CD4-positive, alpha-beta T cell treated with Interleukin-17A for 1 hour (primary cell): ENCODE measurements at places on chromosomes 4 and X.

DNA sequence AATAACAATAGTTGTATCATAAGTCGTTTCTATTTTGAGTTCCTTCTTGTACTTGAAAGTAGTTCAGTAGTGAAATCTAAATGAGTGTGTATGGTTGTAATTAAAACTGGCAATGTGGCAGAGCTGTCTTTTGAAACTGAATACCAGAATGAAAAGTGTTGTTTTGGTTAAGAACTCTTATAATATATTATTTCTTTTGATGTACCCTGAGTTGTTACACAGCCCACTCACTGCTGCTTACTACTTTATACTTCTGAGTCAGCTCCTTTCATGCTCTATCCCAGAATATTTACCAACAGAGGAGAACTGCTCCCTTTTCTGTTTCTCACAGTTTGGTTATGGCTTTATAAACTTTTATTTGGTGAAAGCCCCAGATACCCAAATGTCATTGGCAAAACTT, 28.8 kb downstream of the FAM199X start:
- DNase-seq = no peak

GRCh38 chrX:103373581-103373980, 2.8 kb upstream of the BEX3 start:
- no peak for DNase-seq

DNA sequence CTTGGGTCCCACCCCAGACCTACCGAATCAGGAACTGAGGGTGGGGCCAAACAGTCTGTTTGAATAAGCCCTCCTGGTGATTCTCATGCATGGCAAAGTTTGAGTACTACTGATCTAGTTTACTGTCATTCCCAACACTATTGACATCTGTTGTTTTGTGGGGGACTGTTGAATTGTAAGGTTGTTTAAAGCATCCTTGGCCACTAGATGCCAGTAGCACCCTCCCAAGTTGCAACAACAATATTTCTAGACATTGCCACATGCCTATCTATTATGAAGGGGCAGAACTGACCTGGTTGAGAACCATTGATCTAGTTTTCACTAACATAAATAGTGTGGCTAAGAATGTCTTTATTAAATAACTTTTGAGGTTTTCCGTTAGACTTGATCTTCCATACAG, 15.1 kb downstream of the TAF9B start:
- DNase-seq = no peak

- DNase-seq = no peak
These were observed 27.3 kb downstream of the RWDD4 start for GRCh38 chr4:183631577-183632198.
